Vagina (tissue), 2 donors: ENCODE measurements at places on chromosomes 5 and 9. TPM values are rescaled to one million over a fixed set of nuclear protein-coding genes. Genes with fewer than 3 reads are reported as not detected.

GRCh38 chr9:133113163-133113948, 7.7 kb downstream of the RALGDS start:
- no peaks in the 10 kb centered on the region for H3K36me3 ChIP-seq
- no peak for DNase-seq
- H3K27ac ChIP-seq = peak overlapping the region; percentile 62
- H3K27me3 ChIP-seq = no peaks in the 10 kb centered on the region

DNA sequence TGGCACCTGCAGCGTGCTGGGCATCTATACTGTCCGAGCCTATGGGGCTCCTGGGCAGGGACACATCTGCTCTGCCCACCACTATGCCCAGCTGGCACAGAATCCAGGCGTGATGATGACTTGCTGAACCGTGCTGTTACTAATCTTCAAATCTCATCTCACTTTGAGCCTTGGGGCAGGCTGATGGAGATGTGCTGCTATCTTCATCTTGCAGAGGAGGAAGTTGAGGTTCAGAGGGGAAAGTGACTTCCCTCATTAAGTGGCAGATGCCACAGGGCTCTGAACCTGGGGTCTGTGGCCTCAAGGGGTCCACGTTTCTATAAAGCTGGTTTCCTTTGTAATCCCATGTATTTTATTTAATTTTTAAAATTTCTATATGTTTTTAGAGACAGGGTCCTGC, 4.7 kb downstream of the SLC2A6 start:
- peaks cover 8% of the 10 kb centered on the region for H3K4me1 ChIP-seq
- no peak overlapping the region for H3K4me3 ChIP-seq
- no peaks in the 10 kb centered on the region for H3K36me3 ChIP-seq
- no peak for DNase-seq

GRCh38 chr5:53790026-53790425, 229.6 kb downstream of the NDUFS4 start:
- H3K36me3 ChIP-seq = no peaks in the 10 kb centered on the region
- no peak for DNase-seq
- H3K4me1 ChIP-seq = no peaks in the 10 kb centered on the region
- no peak overlapping the region for H3K27ac ChIP-seq
- H3K27me3 ChIP-seq = no peaks in the 10 kb centered on the region

- no peak overlapping the region for H3K27ac ChIP-seq
- H3K36me3 ChIP-seq = no peaks in the 10 kb centered on the region
- no peak overlapping the region for H3K4me3 ChIP-seq
- H3K4me1 ChIP-seq = no peaks in the 10 kb centered on the region
- DNase-seq = no peak
Observed at GRCh38 chr9:103839197-103839596, 254.9 kb upstream of the SMC2 start.

- no peak for DNase-seq
- peaks cover 8% of the 10 kb centered on the region for H3K36me3 ChIP-seq
- no peaks in the 10 kb centered on the region for H3K4me1 ChIP-seq
- no peaks in the 10 kb centered on the region for H3K27me3 ChIP-seq
- H3K27ac ChIP-seq = no peak overlapping the region
Observed at GRCh38 chr5:75465480-75465879, 45.9 kb downstream of the CERT1 start.

DNA sequence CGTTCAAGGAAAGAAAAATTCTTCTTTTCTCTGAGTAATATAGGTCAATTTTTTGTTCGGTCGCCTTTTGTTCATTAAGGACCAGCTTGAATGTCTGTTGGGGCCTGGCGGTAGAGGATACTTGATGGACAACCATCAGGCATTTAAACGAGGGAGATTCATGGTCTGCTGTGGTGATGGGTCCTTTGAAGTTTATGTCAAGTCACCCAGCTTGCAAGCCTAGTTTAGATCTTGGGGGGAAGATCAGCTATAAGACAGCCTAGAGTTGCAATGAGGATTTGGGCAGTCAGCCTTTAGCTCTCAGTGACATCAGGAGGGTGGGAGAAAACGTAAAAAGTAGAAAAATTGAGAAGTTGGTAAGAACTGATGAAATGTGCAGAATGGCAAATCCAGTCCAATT, 80.2 kb upstream of the SPRY4 start:
- no peak for DNase-seq
- H3K4me3 ChIP-seq = no peak overlapping the region
- H3K4me1 ChIP-seq = no peaks in the 10 kb centered on the region
- H3K36me3 ChIP-seq = no peaks in the 10 kb centered on the region

DNA sequence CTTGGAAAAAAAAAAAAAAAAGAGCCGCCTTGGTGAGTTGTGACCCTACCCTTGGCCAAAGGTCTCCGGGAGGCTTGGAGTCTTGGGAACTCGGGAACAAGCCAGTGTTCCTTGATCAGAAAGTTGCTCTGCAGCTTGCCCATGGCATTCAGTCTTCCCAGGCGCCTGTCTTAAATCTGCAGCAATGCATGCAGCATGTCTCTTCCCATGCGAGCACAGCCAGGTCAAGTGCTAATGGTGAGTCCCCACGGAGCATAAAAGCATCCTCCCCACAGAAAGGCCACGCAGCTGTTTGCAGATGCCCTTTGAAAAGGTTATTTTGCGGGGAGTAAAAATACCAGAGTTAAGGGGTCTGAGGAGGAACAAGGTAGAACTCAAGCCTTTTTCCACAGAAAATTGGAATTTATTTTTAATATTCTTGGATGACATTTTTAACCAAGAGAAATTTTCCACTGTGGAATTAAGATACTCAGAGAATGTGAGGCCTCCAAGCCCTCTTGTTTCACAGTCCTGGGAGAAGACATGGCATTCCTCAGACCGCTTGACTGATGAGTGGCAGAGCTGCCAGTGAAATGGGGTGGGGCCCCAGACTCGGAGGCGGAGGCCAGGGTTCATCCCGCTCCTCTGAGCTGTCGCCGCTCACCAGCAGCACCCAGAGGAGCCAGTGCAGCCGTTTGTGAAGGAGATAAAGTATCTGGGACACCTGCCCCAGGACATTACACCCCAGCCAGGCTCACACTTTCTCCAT, 81.6 kb downstream of the CYFIP2 start:
- H3K4me3 ChIP-seq = no peak overlapping the region
- H3K27ac ChIP-seq = no peak overlapping the region
- no peaks in the 10 kb centered on the region for H3K4me1 ChIP-seq
- H3K36me3 ChIP-seq = no peaks in the 10 kb centered on the region
- H3K27me3 ChIP-seq = no peaks in the 10 kb centered on the region
- DNase-seq = no peak

DNA sequence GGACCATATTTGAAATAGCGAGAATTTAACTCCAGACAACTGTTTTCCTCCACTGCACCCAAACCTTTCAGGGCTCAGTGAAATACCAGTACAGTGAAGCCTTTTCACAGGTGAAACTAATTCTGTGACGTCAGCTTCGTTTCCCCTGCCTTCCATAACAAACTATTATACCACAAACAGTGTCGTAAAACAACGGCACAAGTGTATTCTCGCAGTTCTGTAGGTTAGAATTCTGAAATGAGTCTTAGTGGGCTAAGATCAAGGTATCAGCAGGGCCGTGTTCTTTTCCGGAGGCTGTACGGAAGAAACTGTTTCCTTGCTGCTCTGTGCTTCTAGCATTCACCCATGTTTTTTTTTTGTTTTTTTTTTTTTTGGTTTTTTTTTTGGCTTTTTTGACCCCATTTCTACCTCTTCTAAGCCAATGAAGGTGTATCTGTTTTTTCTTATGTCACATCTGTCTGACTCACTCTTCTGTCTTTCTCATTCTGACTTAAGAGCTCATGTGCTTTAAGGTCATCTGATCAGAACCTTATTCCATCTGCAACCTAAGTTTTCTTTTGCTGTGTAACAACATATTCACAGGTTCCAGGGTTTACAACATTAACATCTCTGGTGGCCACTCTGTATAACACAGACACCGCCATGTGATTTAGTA, 20.1 kb downstream of the ISOC1 start:
- H3K4me3 ChIP-seq = no peak overlapping the region
- DNase-seq = no peak
- H3K4me1 ChIP-seq = peaks cover 14% of the 10 kb centered on the region
- no peaks in the 10 kb centered on the region for H3K36me3 ChIP-seq

GRCh38 chr9:19481121-19481870, 72.5 kb downstream of the ACER2 start:
- no peak overlapping the region for H3K27ac ChIP-seq
- H3K4me1 ChIP-seq = no peaks in the 10 kb centered on the region
- DNase-seq = no peak
- H3K4me3 ChIP-seq = no peak overlapping the region
- H3K36me3 ChIP-seq = no peaks in the 10 kb centered on the region

GRCh38 chr9:124399323-124399967, 15.8 kb downstream of the PSMB7 start:
- H3K36me3 ChIP-seq = no peaks in the 10 kb centered on the region
- H3K4me1 ChIP-seq = peaks cover 28% of the 10 kb centered on the region
- H3K27me3 ChIP-seq = no peaks in the 10 kb centered on the region
- H3K4me3 ChIP-seq = no peak overlapping the region
- peak overlapping the region; percentile 66 for H3K27ac ChIP-seq
- no peak for DNase-seq

- no peak overlapping the region for H3K4me3 ChIP-seq
- no peak overlapping the region for H3K27ac ChIP-seq
- H3K36me3 ChIP-seq = no peaks in the 10 kb centered on the region
Observed at GRCh38 chr5:177346820-177347219, 4.6 kb downstream of the LMAN2 start.

GRCh38 chr9:4289411-4290326, 10.2 kb downstream of the GLIS3 start:
- no peak for DNase-seq
- H3K4me1 ChIP-seq = peaks cover 17% of the 10 kb centered on the region
- no peak overlapping the region for H3K27ac ChIP-seq
- H3K4me3 ChIP-seq = no peak overlapping the region

DNA sequence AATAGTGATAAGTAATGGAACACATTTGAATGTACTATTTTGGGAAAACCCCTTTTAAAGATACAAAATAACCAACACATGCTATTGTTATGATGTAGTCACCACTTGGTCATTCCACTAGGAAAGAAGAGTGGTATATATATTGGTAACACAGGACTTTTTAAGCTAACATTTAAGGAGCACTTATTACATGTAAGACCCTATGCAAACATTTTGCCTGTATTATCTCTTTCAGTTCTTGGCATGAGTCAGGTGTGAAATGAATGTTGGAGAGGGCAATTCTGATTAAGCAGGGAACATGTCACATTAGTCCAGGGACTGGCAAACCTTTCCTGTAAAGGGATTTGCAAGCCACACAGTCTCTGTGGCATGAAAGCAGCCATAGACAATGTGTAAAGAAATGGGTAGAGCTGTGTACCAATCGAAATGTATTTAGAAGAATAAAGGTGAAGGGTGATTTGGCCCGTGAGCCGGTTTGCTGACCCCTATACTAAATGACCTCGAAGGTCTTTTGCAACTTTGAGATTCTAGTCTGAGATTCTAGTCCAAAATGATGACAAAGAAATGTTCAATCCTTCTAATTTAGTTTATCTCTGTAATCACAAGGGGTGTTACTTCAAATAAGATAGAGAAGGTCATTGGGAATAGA, 15.3 kb downstream of the ABLIM3 start:
- H3K4me1 ChIP-seq = peaks cover 12% of the 10 kb centered on the region
- H3K27me3 ChIP-seq = no peaks in the 10 kb centered on the region
- no peak overlapping the region for H3K4me3 ChIP-seq
- no peak overlapping the region for H3K27ac ChIP-seq
- DNase-seq = no peak

DNA sequence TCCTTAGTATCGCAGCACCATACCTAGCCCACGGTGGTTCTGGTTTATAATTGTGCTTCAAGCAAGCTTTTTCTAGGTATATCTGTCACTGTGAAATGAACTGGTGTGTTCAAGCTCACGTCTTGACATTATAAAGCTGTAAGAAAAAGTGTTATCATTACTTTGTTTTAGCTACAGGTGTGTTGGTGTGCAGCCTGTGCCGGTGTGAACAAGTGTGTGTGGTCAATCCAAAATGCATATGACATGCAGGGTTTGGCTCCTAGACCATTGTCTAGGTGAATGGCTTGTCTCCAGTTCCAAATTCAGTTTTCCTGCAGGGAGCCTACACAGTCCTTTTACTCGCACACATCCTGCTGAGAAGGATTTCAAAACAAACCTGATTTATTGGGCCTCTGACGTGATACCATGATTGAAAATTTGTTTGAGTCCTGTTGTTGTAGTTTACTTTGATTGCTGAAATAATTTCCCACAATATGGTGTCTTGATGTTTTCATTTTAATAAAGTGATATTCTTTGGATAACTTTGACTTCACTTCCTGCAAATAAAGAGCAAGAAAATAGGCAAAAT, 3.7 kb downstream of the LSM11 start:
- peaks cover 30% of the 10 kb centered on the region for H3K4me1 ChIP-seq
- peaks cover 10% of the 10 kb centered on the region for H3K36me3 ChIP-seq
- H3K27me3 ChIP-seq = no peaks in the 10 kb centered on the region

GRCh38 chr5:54491326-54491725, 26.2 kb upstream of the SNX18 start:
- no peaks in the 10 kb centered on the region for H3K4me1 ChIP-seq
- no peaks in the 10 kb centered on the region for H3K36me3 ChIP-seq
- H3K27ac ChIP-seq = no peak overlapping the region
- no peak for DNase-seq
- no peak overlapping the region for H3K4me3 ChIP-seq
- no peaks in the 10 kb centered on the region for H3K27me3 ChIP-seq

DNA sequence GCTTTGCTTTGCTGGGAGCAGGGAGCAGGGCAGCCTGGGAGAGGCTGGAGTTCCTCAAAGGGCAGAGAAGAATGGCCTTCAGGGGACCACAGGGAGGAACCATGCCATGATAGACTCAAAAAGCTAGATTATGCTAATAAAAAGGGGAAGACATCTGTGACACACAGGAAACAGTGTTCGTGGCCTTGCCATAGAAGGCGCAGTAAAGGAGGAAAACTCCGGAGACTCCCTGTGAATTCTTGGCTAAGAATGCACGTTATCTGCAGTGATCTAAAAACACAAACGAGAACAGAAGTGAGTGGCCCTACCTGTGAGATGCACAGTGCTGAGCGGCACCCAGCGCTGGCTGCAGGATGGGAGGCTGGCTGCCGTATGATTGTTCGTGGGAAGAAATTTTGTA, 15.9 kb upstream of the LTC4S start:
- H3K27ac ChIP-seq = no peak overlapping the region
- H3K4me3 ChIP-seq = no peak overlapping the region
- peaks cover 39% of the 10 kb centered on the region for H3K36me3 ChIP-seq
- no peaks in the 10 kb centered on the region for H3K4me1 ChIP-seq

- H3K27me3 ChIP-seq = no peaks in the 10 kb centered on the region
- no peak overlapping the region for H3K4me3 ChIP-seq
- H3K36me3 ChIP-seq = no peaks in the 10 kb centered on the region
- peak overlapping the region; percentile 57 for H3K27ac ChIP-seq
- DNase-seq = no peak
- H3K4me1 ChIP-seq = peaks cover 43% of the 10 kb centered on the region
Observed at GRCh38 chr9:136008693-136008997, 47.5 kb upstream of the UBAC1 start.

Gene OBP2B
- total RNA-seq = not detected

Gene AK3
- total RNA-seq = 72.4 TPM

Gene CACFD1
- total RNA-seq = 9.1 TPM

Gene PCDHB12
- 2.5 TPM for total RNA-seq

Gene PLPP7
- 11.8 TPM for total RNA-seq

Gene PFDN1
- 94.8 TPM for total RNA-seq

Gene ENTPD2
- 4.9 TPM for total RNA-seq

Gene PDE6A
- total RNA-seq = 0.25 TPM

Gene SPATA31C1
- total RNA-seq = not detected

Gene C9orf153
- not detected for total RNA-seq
